ENCODE measurements at places on chromosomes 3 and 15.

- no peak for DNase-seq
Observed at GRCh38 chr3:159751752-159752151, 236.9 kb upstream of the IL12A start.

DNA sequence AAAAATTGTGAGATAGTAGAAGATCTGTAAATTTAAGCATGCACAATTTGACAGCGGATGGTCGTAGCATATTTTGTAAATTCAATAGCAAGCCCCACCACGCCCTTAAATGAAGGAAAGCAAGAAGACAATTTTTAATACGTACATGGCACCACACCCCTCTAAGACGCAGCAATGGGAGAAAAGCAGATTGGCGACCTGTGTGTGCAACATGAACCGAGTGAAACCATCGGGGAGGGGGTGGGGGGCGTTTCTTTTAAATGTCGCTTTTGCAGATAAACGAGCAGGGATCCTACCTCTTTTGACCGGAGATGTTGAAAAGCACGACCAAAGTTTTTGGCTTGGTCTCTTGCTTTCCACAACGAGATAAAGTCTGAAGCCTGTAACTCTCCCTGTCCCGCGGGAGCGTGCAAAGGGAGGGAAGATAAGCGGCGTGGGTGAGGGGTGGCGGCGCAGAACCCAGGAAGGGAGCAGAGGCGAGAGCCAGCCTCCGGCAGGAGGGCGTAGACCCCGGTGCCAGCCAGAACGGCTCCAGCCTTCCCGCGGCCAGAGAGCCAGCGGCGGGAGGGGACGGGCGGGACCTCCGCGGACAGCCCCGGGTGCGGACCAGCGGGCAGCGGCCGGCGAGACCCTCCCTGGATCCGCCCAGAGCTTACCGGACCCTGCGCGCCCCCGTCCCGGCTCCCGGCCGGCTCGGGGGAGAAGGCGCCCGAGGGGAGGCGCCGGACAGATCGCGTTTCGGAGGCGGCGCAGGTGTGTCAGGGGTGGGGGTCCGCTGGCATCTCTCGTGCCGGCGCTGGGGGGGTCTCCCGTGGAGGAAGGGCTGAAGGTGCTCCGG is at the start of gene CHL1:
TSS of gene CHL1 (plus strand) at position 453 of the 838 bp plus-strand sequence. CDS start 123,014 bp downstream, outside the sequence.
- no peak for DNase-seq

DNA sequence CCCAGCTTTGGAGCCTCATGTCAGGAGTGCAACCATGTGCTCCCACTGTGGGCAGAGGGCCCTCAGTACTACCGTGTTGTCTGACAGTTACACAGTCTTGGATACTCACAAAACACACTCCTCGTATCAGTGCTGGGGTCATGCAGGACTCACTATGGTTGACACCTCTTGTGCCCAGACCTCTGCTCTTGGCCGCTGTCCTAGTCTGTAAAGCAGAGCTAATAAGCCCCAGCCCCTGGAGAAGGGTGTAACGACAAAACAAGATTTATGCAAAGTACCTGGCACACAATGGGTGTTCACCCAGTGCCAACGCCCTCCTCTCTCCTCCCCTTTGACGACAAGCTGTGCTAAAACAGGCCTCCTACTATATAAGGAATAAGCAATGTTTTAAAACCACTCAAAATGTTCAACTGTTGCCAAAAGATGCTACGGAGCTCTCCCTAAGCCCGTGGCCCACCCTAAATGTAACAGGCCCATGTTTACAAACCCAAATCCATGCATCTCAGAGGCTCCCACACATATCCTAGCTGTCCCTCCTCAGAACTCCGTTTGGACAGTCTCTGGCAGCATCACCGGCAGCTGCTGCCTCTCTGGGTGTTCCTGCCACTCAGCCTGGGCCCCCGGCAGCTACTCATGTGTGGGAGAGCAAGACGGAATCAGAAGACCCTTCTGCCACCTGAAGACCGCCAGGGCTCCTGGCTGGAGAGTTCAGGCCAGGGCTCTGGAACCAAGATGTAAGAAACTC is 65.8 kb downstream of the MRPL46 start:
- DNase-seq: no peak

DNA sequence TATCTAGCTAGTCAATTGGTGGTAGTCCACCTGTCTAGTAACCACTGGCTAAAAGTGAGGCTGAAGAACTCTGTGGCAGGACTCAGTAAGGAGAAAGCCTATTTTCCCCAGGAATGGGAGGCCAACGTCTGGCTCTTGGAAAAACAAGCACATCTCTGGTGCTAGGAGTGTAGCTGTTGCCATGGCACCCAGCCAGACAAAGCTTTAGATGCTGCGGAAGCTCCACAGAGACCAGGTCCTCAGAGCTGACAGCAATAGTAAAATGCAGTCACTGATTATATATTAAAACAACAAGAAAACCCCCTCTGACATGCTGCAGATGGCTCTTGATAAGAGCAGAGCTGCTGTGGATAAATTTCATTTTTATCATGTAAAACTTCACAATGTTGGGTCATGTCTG is 124.9 kb upstream of the STRIT1 start:
- DNase-seq: no peak

GRCh38 chr3:96012939-96013338 is 801.5 kb upstream of the EPHA6 start:
- DNase-seq: no peak

GRCh38 chr3:152977366-152977765 is 142.4 kb downstream of the P2RY1 start:
- DNase-seq: no peak

GRCh38 chr3:8863891-8864290 is 94.5 kb upstream of the OXTR start:
- no peak for DNase-seq

DNA sequence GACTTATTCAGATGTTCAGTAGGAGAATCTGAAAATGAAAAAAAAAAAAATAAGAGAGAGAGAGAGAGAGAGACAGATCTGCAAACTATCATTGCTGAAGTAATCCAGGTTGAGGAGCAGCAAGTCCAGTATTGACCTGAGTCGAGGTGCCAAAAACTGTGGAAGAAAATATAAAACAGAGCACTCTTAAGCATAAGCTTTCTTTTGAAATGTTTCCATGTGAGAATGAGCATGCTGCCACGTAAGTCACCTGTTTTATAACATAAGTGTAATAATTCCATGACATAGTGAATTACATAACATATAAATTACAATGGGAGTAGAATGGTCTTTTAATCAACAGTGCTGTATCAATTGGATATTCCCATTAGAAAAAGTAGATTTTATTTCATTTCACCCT is 218.2 kb downstream of the BCHE start:
- DNase-seq: no peak

DNA sequence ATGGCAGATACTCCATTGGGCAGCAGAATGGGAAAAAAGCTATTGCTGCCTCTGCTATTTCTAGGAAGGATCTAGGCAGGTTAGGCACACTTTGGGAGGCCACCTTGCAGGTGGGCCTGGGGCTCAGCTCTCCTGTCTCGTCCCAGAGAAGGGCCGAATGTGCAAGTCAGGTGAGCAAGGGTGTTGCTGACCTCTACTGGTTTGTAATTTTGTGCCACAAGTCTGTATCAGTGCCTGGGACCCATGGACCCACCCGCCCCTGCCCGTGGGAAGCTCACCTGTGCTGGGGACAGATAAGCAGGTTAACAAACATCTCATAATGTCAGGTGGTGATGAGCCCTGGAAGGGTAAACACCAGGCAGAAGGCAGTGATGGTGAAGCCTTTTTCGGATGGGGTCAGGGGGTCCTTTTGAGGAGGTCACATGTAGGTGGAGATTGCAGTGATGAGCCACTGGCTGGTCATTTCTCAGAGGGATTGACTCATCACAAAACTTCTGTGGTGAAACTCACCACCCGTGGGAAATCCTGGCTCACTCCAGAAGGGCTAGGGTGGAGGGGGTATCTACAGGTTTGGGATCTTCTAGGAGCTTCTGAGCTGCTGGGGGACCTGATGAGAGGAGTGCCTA is 161.3 kb downstream of the KLF13 start:
- DNase-seq: peak; percentile 78
